ENCODE measurements at places on chromosomes 6 and 20. TPM values are rescaled to one million over a fixed set of nuclear protein-coding genes. Genes with fewer than 3 reads are reported as not detected.

The TRIM15 gene
- not detected for total RNA-seq

The SLC52A3 gene
- not detected for total RNA-seq

The EYS gene
- not detected for total RNA-seq

The SLC22A3 gene
- total RNA-seq = 3.4 TPM

The E2F1 gene
- 5.2 TPM for total RNA-seq

The C6orf52 gene
- not detected for total RNA-seq

The GSTA2 gene
- total RNA-seq = not detected

The AGER gene
- 1.6 TPM for total RNA-seq

The RIMS1 gene
- not detected for total RNA-seq

The SPATS1 gene
- not detected for total RNA-seq

The BMP2 gene
- total RNA-seq = 4.7 TPM

The PKIB gene
- 0.90 TPM for total RNA-seq

The PTCRA gene
- total RNA-seq = not detected

The ARHGAP40 gene
- not detected for total RNA-seq

The DZANK1 gene
- 0.16 TPM for total RNA-seq

The SLC35B2 gene
- total RNA-seq = 70.3 TPM

The ECT2L gene
- total RNA-seq = under 0.01 TPM

The RING1 gene
- total RNA-seq = 12.6 TPM

The SRMS gene
- not detected for total RNA-seq

The ID1 gene
- 759 TPM for total RNA-seq

The SAMHD1 gene
- 62.9 TPM for total RNA-seq

The TPD52L2 gene
- total RNA-seq = 133 TPM

The PCSK2 gene
- not detected for total RNA-seq

The TCP11 gene
- total RNA-seq = not detected

The GDAP1L1 gene
- total RNA-seq = not detected

The NAA20 gene
- 29.1 TPM for total RNA-seq

The RNF39 gene
- total RNA-seq = not detected

The SLC32A1 gene
- not detected for total RNA-seq

The ABHD16B gene
- total RNA-seq = not detected

The ANKEF1 gene
- under 0.01 TPM for total RNA-seq

The SYCP2L gene
- not detected for total RNA-seq

The PAK5 gene
- not detected for total RNA-seq

The NOX3 gene
- not detected for total RNA-seq

The PI16 gene
- not detected for total RNA-seq

The TBX18 gene
- total RNA-seq = 45.5 TPM

The SIRPB2 gene
- not detected for total RNA-seq

The UBE2J1 gene
- total RNA-seq = 36.6 TPM

The SLC17A3 gene
- not detected for total RNA-seq

The FKBP1A gene
- 146 TPM for total RNA-seq

The BPIFB1 gene
- total RNA-seq = not detected

The OLIG3 gene
- not detected for total RNA-seq

The FAM83C gene
- total RNA-seq = not detected

The BCAS1 gene
- not detected for total RNA-seq

The OXT gene
- total RNA-seq = not detected

The MYLK2 gene
- not detected for total RNA-seq

The CLPSL2 gene
- total RNA-seq = not detected

The MLN gene
- total RNA-seq = not detected

The SPEF1 gene
- not detected for total RNA-seq

The FRK gene
- 2.9 TPM for total RNA-seq

The PPIL4 gene
- total RNA-seq = 22.8 TPM

The DNAAF9 gene
- 10.3 TPM for total RNA-seq

The SIRPD gene
- total RNA-seq = not detected

The KHDRBS2 gene
- total RNA-seq = not detected
